ENCODE measurements at places on chromosomes 16 and 17.

DNA sequence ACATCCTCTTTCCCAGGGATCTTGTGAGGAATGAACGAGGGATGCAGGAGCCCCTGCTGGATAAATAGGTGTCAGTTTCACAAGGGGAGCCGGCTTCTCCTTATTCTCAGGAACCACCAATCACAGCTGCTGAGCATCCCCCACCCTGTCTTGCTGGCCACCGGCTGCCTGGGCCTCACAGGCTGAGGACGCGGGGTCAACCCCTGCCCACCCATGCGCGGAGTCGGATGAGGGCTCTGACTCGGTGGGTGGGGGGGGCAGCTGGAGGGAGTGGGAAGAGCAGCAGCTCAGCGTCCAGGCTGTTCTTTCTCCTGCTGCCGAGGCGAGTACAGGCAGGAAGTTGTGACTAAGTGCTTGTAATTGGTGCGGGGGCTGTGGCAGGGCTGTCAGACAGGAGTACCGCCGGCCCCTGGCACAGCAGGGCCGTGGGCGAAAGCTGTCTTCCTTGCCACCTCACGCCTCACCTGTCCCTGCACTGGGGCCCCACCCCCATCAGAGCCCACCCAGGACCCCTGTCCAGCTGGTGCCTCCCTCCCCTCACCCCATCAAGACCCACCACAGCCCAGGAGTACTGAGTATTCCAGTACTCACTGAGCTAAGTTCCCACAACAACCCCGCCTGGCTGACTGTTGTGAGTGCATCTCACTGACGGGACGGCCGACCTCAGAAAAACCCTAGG, 11.0 kb upstream of the DPEP1 start:
- DNase-seq: no peak

DNA sequence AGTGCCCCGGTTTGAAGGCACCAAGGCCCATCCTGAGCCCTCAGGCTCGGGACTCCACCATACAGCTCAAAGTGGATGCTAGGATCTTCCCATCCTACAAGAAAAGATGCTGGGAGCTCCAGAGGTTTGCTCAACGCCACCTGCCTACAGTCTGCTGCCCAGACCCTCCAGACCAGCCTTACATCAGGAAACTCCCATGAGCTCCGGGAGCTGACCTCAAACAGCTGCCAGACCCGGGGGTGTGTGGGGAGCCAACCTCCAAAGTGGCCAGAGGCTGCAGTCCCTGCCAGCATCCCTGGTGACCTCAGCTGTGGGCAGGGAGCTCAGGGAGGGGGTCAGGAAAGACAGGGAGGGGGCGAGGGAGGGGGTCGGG, 43.8 kb downstream of the C16orf82 start:
- no peak for DNase-seq

DNA sequence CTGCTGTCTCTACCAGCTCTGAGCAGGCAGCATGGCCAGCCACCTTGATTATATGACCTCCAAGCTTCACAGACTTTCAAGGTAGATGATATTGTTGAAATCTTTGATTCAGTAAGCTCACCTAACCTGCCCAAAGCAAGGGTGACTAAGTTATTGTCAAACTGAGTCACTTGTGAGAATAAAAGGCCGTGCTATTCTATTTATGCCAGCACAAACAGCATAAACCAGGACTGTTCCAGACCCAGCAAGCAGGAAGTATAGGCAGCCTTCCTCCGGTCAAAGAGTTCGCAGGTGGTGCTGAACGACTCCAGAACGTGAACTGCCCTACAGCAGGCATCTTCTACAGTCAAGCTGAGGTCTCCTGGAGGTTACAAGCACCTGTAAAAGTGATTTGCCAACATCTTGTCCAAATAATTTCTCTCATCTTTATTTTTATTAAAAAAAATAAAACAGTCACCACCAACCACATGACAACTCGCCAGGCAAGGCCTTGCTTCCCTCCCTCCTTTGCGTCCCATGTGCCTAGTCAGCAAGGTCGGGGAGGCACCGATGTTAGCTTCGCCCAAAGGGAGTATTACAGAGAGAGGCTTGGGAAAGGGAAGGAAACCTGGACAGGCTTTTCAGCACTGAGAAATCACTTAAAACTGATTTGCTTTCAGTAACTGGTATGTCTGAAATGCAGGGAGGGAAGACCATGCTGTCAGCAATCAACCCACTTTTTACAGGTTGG, 10.8 kb downstream of the ARL2BP start:
- DNase-seq: no peak

DNA sequence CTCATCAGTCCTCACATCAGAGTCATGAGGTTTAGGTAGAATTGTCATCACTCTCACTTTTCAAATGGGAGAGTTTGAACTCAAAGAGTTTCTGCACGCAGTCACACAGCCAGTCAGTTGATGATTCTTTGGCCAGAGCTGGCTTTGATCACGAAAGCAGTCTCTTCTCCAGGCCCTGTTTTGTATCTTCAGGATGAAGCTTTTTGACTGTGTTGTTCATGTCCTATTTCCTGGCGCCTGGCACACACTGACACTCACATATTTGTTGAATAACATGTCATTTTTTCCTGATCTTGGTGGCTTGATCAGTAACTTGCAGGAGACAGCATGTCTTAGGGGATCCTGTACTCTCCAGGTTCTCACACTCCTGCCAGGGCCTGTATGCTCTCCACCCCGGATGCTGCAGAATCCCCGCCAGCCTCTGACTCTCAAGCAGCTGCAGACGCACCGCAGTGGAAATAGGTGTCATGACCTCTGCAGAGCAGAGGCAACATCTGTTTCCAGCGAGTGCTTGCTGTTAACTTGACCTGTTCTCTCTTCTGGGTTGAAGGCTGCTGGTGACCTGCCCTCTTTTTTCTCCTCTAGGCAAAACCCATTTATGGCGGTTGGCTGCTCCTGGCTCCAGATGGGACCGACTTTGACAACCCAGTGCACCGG, 33.0 kb downstream of the MPRIP start:
- DNase-seq: peak; percentile 44

GRCh38 chr17:39016193-39017153, 49.3 kb upstream of the FBXO47 start:
- no peak for DNase-seq

GRCh38 chr16:25256695-25257469, 763 bp downstream of the ZKSCAN2 start:
- no peak for DNase-seq

DNA sequence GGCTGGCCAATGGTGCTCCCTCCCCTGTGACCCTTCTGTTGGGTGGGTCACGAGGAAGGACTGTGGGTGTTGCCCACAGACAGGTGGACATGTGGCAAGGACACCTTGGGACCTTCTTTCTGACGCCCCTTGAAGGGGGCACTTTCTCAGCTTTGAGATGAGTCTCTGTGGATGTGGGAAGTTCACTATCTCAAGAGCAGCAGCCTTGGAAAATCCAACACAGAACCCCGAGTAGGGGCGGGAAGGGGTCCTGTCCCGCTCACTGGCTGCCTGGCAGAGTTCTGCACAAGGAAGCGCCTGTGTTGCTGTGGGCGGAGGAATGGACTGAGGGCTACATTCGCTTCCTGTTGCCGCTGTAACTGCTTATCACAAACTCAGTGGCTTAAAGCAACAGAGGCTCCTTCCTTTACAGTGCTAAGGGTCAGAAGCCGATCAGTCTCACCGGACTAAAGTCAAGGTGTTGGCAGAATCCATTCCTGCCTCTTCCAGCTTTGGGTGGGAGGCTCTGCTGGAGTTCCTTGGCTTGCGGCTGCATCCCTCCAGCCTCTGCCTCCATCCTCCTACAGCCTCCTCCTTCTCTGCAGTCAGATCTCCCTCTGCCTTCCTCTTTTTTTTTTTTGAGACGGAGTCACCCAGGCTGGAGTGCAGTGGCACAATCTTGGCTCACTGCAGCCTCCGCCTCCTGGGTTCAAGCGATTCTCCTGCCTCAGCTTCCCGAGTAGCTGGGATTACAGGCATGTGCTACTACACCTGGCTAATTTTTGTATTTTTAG, 305.2 kb downstream of the SEC14L1 start:
- DNase-seq: no peak

GRCh38 chr17:51672065-51672464, 411.7 kb downstream of the UTP18 start:
- no peak for DNase-seq

DNA sequence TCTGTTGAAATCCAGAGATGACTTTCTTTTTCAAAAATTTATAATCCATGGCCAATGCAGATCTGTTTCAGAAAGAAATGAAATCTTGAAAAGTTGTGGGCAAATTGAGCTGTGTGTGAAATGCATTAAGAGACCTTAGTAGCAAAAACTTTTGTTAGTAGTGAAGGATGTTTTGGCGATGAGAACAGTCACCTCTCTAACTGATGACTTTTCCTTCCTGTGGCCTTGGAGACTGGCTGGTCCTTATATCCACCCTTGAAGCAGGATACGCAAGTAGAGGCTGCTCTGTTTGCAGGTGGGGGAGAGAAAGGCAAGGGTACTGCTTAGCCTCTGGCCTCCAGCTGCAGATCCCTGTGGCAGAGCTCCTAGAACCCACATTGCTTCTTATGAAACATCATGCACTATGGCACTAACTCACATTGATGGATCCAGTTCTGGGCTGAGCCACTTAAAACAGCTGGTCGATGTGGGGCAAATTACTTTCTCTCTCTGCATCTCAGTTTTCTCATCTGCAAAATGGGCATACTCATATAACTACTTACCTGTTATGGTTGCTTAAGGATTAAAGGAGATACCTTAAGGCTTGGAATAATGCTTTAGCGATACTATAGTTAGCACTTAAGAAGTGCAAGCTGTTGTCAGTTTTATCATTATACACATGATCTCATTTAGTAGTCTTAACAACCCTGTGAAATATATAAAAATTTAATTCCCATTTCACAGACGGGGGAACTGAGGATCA, 89.3 kb downstream of the SDR42E1 start:
- DNase-seq: peak; percentile 17

- DNase-seq: no peak
Observed at GRCh38 chr16:65201511-65201910, 79.6 kb upstream of the CDH11 start.

DNA sequence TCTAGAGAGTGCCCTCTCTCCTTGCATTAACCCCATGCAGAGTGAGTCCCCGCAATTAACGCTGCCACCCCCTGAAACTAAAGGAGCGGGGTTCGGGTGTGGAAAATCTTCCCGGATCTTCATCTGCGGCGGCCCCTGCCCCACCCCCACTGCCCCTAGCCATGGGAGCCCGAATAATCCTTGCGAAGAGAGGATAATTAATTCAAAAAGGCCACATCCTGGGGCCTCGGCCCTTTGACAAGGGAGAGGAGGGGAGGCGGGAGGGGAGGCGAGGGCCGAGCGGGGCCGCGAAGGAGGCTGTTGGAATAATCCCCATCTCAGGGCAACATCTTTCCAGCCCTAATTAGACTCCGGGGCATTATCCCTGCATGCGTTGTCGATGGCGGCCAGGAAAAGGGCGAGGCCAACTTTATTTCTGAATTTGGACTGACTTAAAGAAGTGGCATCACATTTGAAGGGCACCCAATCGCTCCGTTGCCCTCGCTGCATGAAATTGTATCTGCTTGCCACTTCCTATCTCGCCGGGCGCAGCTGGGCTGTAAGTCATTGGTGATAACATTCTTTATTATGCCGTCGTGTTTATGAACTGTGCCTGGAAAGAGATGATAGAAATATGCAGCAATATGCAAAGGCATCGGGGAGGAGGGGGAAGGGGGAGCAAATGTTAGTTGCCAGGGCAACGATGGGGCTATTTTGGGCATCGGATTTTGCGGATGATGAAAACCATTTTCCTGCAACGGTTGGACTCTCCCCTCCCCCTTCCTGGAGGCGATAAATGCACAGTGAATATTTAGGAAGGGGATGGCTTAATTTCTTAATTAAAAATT, 387.1 kb upstream of the TNRC6C start:
- DNase-seq: peak; percentile 69

DNA sequence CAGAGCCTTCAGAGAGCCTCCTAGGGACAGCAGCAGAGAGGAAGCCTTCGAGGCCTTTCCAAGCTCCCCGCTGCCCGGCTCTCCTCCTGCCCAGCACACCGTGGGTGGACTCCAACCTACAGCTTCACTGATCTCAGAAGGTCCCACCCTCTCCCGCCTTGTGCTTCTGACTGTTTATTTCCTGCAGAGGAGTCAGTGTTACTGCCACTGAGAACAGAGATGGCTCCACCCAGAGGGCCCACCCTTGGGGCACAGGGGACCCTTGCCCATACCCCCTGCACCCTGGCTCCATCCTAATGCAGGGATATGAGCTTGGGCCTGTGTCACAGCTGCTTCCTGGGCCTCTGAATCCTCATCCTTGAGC, 52.8 kb upstream of the TOB1 start:
- no peak for DNase-seq

DNA sequence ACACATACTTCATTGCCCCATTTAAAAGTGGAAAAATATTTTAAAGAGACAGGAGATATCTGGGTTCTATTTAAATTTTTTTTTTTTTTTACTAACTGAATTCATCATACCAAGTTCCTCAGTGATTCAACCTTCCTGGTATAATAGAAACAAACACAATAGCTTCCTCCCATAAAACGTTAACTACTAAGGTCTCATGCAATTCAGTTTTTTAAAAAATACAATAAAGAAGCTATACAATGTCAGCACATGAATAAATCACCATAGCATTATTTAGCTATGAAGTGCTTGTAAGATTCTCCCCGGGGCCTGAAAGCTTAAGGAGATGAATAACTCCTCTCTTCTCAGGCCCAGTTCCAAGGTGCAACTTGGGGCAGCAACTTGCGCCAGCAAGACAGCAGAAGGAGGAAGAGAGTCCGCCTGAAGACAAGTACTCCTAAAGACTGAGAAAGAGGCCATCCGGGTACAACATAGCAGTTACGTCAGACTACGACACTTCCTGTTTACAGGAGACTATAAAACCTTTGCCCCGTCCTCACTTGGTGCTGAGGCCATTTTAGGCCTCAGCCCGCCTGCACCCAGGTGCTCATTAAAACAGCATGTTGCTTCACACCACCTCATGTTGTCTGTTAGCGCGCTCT, 81.5 kb downstream of the MYO1D start:
- no peak for DNase-seq

DNA sequence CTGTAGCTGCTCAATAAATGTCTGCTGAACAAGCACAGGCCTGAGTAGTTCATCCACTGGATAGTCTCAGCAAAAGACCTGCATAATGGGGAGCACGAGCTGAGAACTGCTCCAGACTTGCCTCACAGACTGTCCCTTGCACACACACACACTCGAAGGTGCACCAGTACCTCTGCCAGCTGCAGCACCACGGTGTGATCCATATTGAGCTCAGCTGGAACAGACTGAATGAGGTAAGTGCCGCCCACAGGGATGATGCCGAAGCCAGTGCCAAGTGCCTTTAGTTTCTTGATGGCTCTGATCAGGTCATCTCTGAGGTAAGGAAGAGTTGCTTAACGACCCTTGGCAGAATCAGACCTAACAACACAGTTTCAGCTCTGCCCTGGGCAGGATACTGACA, 11.6 kb downstream of the SNF8 start:
- DNase-seq: no peak

GRCh38 chr16:88727871-88728270, 21.6 kb downstream of the CTU2 start:
- DNase-seq: no peak
